ENCODE measurements at places on chromosomes 1 and 21.

DNA sequence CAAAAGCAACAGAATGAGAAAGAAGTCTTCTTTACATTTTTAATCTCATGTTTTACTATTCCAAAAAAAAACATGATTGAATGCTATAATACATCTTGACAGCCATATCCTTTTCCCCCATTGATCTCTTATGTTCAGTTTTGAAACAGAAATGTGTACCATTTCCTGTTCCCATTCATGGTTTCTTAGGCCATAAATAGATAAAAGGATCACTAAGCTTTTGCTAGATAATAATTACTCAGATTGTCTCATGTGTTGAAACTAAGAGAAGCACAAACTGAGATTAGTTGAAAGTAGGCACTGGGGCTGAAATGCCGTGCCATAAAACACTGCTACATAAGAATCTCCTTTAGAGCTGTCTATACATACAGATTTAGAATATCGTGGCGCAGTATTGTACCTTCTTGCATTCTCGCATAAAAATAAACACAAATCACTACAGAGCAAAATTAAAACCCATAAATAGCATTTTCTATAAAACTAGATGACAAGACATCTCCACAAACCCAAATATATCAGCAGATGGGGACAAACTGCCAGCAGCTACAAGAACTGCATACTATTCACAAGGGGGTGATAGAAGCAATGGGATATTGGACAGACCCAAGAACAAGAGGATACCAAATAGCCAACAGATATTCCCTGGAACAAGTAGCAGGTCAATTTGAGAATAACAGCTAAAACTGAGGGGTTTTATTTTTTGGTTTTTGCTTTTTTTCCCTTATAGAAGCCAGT, 405.3 kb upstream of the PRMT6 start:
- no peak for DNase-seq

- no peak for DNase-seq
These were observed 1.6 kb downstream of the CD247 start for GRCh38 chr1:167516404-167517388.

DNA sequence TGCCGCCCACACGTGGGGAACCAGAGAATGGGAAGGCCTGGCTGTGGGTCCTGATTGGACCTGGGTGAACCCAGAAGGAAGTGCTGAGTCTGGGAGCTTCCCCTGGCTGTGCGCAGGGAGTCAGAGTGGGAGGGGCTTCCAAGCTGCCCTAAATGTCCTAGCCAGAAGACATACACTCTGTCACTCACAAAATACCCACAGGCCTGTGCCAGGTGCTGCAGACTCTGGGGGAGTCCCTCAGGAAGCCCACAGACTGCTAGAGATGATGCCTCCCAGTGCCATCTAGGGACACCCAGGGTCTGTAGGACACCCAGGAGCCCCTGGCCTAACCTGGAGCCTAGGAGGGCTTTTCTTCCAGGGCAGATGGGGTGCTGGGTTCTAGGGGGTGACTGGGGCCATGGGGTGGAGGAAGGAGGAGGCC, 33.7 kb upstream of the LRP8 start:
- DNase-seq = no peak

GRCh38 chr1:185292237-185292636, 24.8 kb downstream of the IVNS1ABP start:
- DNase-seq = no peak

Data from NCI-H2171 (cell line).